ENCODE measurements at places on chromosomes 13 and 19.

GRCh38 chr13:107968470-107968869, 246.9 kb downstream of the LIG4 start:
- no peak for DNase-seq

GRCh38 chr19:1163934-1164683, 10.0 kb downstream of the SBNO2 start:
- no peak for DNase-seq

GRCh38 chr13:50645092-50645491, 198.4 kb downstream of the DLEU7 start:
- no peak for DNase-seq

DNA sequence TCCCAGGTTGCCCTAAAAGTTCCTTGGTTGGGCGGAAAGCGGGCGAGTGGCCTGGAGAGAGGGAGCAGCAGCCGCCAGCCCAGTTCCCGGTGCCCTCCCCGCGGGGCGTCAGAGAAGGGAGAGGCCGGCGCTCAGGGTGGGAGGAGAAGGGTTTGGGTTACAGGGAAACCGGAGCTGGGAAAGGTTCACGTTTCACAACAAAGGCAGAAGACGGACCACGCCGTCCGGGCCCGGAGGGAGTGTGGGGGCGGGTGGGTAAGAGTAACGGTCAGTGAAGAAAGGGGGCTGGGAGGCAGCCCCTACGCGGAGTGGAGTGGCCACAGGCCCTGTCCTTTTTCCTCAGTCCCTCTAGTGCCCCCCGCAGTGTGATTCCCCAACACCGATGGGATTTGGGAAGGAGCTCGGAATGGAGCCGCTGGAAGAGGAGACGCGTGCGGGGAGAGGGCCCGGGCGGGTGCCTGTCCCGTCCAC, 1.6 kb downstream of the SIX5 start:
- no peak for DNase-seq

DNA sequence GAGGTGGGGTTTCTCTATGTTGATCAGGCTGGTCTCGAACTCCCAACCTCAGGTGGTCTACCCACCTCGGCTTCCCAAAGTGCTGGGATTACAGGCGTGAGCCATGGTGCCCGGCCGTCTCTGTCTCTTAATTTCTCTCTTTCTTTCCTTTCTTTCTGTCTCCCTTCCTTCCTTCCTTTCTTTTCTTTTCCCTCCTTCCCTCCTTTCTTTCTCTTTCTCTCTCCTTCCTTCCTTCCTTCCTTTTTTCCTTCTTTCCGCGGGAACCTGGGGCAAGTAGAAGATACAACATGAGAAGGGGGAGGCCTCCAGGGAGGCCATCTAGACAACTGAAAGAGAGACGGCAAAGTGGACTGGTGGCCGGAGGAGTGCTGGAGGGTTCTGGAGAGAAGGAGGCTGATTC, 15.2 kb upstream of the ELAVL1 start:
- DNase-seq: no peak

- DNase-seq: peak; percentile 56
Observed at GRCh38 chr19:3178377-3178972, at the start of gene S1PR4. Gene S1PR4 (plus strand): TSS chr19:3178769. CDS start chr19:3178793, 24 bp downstream.

DNA sequence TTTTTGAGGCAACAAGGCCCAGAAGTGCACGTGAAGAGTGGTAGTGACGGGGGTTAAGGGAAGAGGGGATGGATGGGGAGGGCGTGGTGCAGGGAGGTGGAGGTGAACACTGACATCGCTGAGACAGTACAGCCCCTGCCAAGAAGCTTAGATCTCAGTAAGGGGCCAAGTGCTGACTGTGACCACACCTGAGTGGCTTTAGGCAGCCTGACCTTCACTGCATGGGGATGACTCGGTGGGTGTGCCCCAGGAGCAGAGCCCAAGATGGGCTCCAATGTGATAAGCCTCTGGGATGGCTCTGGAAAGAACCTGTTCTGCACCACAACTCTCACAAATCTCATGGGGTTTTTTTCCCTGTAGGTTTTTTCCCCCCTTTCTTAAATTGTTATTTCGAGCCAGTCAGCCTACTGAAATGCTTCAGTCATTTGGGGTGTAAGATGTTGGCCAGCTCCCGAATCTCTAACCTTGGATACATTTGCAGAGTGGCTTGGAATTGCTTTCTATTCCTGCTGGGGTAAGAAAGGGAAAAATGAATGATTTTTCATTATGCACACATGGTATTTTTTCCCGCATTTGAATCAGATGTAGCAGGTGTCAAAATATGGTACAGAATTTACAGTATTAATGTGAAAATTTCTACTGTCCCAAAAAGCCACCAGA, 165.0 kb downstream of the TM9SF2 start:
- no peak for DNase-seq

- DNase-seq: no peak
Observed at GRCh38 chr19:42311657-42312056, 1.5 kb upstream of the TMEM145 start.

Measured in stimulated activated CD4-positive, alpha-beta T cell treated with anti-CD3 and anti-CD28 coated beads, Interleukin-12 subunit alpha, Interleukin-12 subunit beta, amount 100 ng/mL, for 24 hours (primary cell).